ENCODE measurements at places on chromosomes 11 and 22.

DNA sequence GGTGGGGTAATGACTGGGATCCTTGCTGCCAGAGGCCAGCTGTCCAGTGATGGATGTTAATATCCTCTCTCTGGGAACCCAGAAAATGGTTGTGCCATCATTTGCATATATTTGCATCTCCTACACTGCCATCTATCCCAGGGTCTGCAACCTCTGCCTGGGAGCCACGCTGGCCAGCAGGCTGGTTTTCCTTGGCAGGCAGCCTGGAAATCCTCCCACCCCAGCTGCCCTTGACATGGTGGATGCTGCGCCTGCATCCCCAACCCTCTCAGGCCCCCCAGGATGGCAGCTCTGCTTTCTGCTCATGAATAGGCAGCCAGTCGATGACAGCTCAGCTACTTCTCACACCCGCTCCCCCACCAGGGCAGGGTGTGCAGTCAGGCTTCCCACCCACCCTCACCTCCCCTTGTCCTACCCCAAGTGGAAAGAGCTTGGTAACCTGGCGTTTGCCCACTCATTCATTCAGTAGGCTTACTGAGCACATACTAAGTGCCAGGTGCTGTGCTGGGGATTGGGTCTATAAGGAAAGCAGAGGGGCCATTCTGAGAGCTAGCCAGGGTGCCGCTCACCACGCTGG lies 202.5 kb downstream of the TRIM29 start:
- DNase-seq, result no peak

GRCh38 chr22:37991731-37992442 lies 7.5 kb upstream of the SOX10 start:
- no peak for DNase-seq

DNA sequence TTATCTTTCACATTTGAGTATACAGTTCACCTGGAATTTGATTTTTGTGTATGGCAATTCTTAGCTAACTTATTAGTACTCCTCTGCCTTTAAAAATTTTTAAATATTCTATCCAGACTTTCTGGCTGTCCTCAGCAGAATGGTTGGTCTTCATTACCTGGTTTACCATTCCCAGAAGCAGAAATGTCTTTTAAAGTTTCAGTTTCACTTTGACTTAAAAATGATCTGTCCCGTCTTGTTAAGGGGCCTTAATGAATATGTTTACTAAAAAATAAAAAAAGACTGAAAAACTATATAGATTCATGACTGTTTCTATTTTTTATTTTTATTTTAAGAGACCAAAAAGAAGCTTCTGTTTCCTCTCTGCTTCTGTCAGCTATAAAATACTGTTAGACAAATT lies 70.5 kb upstream of the TNRC6B start:
- no peak for DNase-seq

- DNase-seq, result peak; percentile 99
Observed at GRCh38 chr22:49917974-49918910, at the start of the genes ALG12 and CRELD2. Gene ALG12 (minus strand): TSS chr22:49918438. CDS start chr22:49913765, 4,673 bp downstream. Gene CRELD2 (plus strand): TSS chr22:49918634. CDS start chr22:49918770, 136 bp downstream.

- DNase-seq, result peak; percentile 39
Observed at GRCh38 chr11:13963169-13963948, 836 bp downstream of the SPON1 start.

DNA sequence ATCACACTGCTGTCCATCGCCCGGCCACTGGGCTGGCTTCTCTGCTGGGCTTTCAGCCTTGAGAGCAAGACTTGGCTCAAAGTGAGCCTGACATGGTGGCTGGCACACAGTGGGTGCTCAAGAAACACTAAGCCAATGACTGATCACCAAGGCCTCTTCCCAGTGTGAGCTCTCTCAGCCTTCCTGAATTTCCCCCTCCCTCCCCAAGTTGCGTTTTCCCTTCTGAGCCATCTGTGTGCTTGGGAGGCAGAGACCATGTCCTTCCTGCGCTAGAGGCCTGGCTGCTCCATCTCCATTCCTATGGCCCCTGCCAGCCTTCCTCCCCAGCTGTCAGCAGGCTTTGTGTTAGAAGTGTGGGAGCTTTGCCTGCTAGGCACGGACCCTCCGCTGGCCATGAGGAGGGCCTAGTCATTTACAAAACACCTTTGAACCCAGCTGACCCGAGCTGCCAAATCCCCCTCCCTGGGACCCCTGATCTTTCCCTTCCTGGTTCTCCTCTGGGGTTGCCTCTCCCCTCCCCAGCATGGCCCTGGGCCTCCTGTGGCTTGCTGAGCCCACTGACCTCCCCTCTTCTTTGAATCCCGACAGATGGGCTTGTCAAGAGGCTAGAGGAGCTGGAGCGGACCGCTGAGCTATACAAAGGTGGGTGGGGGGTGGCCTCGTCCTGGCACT lies 13.2 kb downstream of the PICK1 start:
- no peak for DNase-seq

- no peak for DNase-seq
Observed at GRCh38 chr11:14022821-14023220, 60.3 kb downstream of the SPON1 start.

DNA sequence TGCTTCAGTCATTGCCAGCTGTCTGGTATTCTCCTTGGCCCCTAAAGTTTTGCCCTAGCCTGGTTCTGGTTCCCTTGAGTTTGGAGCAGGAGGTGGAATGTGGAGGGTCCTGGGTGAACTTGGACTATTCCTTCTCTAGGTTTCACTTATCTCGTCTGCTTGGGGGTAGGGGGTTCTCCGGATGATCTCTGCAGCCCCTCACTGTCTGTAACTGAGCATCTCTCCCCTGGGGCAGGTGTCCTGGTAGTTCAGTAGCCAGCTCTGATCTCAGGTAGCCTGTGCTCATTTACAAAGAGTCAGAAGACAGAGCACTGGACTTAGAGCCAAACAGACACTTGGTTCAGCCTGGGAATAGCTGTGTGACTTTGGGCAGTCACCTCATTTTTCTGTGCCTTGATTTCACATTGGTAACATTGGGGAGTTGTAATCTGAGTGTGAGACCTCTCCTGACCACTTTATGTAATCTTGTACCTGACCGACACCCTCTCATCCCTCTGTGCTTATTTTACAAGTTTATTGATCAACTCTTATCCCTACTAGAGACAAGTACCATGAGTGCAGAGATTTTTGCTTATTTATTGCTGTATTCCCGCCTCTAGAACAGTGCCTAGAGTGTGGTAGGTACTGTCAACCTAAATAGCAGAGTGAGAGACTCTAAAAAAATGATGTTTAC lies 804 bp downstream of the CCDC134 start:
- DNase-seq, result no peak

DNA sequence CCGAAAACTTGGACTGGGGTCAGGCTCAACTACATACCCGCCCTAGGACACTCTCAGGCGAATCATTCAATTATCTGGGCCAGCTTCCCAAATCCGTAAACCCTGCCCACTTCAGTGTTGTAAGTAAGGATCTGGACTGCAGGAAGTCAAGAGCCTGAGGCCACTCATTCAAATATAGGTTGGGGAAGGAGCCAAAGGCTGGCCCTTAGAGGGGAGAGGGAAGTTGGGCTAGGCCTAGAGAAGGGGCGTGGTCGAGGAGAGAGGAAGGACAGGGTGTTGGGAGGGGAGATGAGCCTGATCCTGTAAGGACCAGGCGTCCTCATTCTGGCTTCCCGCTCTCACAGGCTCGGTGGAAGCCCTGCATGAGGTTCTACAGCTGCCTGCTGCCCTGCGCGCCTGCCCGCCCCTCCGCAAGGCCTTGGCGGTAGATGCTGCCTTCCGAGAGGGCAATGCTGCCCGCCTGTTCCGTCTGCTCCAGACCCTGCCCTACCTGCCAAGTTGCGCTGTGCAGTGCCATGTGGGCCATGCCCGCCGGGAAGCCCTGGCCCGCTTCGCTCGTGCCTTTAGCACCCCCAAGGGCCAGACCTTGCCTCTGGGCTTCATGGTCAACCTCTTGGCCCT lies 3.0 kb downstream of the SAC3D1 start:
- DNase-seq, result no peak
